ENCODE measurements at places on chromosomes 6 and 20.

DNA sequence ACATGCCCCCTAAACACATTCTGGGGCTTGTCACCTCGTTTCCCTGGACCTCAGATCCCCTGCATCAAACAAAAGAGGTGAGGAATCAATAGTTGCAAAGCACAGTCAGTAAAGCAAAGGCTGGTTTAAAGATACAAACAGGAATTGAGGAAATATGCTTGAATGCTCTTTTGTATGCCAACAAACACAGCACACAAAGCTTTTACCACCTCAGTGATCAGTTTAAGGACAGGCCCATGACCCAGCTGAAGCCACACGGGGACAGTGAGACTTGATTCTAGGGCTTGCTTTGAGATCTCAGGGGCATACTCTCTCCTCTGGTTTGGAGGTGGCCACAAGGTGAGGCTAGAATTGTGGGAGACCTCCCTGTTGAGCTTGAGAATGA, 182.9 kb upstream of the CST7 start:
- DNase-seq: no peak

DNA sequence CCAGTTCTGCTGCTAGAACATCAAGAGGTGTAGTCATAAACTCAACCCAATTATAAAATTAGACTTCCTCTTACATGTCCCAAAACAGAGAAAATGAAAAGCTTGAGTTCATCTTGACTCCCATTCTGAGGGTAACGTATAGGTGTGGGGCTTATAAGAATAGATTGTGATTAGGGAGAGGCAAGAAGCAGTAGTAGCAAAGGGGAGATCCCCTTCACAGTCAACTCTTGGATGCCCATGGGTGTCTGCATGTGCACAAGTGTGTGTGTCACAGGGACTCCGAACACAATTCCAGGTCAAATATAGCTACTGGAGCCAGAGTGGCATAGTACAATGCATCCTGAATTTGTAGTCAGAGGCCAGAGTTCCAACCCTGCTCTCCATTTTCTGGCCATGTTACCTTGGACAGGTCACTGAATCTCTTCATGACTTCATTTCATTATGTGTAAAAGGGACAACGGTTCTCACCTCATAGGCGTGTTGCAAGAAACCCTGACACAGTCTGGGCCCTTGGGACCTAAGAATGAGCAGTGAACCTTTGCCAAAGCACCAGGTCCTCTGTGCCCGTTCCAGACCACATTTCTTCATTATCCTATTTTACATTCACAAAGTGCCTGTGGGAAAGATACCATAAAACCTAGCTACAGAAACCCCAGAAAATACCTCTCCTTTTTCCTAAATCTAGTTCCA, 11.8 kb downstream of the GSTA4 start:
- no peak for DNase-seq

DNA sequence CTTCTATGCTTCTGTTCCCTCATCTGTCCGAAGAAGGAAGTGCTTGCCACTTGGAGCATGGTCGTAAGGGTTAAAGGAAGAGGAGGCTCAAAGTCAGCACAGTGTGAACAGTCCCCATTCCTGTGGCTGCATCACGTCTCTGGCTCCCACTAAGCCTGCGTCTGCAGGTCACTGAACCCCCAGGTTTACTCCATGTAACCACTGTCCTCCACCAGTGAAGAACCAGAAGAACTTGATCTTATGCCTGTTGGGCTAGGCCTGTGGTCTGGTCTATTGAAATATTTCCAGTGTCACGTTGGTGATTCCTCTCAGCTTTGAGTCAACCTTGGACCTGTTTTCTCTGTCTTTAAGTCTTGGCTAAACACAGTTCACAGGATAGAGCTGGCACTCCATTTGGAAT, 45.9 kb upstream of the SCP2D1 start:
- DNase-seq: no peak

GRCh38 chr6:422433-423054, 31.0 kb downstream of the IRF4 start:
- peak; percentile 98 for DNase-seq

DNA sequence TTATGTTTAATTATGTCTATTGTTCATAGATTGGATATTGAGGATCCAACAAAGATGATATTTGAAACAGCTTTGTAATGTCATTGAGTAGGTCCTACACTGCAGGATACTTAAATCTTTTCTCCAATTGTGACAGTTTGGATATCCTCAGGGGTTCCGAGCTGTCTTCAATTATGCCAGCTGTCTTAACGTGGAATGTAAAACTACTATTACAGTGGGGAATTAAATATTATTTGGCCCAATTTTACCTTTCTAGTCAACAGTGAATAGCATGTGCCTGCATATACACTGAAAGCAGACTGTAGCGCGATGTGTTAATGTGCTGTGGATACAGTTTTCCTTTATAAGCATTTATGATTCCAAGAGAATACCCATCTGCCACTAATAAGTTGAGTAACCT, 156.9 kb downstream of the GRIK2 start:
- DNase-seq: no peak

GRCh38 chr6:2713473-2714110, 37.1 kb downstream of the MYLK4 start:
- no peak for DNase-seq

- DNase-seq: peak; percentile 36
These were observed 164.5 kb downstream of the MOXD1 start for GRCh38 chr6:132236744-132237143.

DNA sequence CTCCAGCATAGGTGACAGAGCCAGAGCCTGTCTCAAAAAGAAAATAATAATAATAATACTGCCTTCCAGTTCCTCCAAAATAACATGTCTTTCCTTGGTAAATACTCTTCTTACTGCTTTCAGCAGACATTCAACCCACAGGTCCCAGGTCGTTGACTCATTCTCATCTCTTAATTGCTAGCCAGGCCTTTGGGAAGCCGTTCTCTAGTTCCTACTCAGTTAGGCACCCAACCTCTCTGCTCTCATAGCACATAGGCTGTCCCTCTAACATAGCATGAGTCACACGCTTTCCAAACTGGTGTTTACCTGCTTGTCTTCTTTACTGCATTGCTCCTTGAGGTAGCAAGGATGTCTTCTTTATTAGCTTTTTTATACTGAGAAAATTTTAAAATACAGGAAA, 98.8 kb downstream of the LAMA2 start:
- DNase-seq: no peak

DNA sequence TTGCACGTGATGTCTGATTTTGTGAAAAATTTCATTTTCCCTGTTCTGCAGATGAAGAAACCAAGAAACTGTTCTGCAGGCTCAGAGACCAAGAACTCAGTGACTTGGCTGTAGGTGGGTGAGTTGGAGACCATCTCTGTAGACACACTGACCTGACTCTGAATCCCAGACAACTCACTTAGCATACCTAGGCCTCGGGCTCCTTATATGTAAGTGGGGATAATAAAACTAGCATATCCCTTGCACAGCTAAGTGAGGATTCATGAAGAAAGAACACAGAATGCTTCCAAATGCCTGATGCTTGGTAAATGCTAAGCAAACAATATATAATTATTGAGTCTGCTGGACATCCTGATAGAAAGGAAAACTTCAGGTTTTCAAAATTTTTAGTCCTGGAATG, 70.8 kb downstream of the B3GAT2 start:
- DNase-seq: no peak

DNA sequence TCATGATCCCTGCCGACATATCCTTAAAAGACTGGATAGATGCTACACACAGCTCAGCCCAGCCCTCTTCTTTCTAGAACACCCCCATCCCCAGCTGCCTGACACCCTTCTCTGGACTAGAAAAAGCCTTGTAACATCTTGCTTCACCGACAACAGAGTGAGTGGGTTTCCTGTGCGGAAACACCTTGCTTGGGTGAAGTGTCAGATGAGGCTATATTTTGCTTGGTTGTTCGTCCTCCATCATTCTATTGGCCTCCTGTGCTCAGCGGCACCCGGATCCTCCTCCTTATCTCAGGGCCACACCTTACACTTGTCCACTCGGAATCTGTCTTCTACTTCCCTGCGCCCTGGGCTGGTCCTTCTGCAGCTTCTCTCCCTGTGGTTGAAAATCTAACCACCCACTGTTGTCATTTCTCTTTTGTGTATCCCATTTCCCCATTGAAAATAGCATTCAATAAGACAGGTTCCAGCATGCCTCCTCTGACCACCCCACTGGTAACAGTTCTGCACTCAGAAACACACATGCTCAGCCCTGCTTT, 101.3 kb upstream of the MLN start:
- no peak for DNase-seq

- no peak for DNase-seq
These were observed 111.2 kb upstream of the PTPN1 start for GRCh38 chr20:50398821-50399554.

DNA sequence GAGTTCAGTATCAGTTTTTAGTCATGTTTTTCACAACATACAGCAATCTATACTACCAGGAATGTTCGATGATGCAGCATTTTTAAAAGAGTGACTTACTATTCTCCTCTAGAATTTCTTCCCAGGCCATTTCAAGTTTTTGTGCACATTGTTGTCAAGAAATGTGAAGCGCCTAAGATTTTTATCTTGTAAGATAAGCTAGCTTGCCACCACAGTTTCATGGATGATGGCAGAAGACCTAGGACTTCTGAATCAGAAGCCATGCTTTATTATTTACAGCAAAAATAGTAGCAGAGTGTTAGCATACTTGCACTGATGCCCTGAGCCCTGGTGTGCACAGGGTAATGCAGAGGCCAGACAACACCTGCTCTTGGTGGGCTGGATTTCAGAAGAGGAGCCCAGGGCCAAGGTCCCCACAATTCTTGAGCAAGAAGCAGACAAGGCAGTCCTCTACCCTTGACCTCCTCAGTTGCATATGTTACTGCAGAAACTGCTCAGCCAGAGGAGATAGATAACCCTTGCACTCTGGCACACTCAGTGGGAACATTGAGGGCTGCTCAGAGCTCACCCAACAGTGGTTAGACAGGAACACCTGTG, 99.2 kb downstream of the QKI start:
- DNase-seq: no peak

GRCh38 chr20:63484236-63484635, 11.8 kb upstream of the KCNQ2 start:
- DNase-seq: no peak

- DNase-seq: peak; percentile 40
These were observed 97.4 kb downstream of the PLCB4 start for GRCh38 chr20:9166153-9166780.

- no peak for DNase-seq
These were observed 90.6 kb downstream of the QKI start for GRCh38 chr6:163504984-163505640.

- no peak for DNase-seq
These were observed 186.1 kb upstream of the SUPT3H start for GRCh38 chr6:45563844-45564243.

GRCh38 chr6:96246563-96246962, 230.8 kb downstream of the FUT9 start:
- no peak for DNase-seq

- DNase-seq: no peak
These were observed 1.4 kb downstream of the C6orf15 start for GRCh38 chr6:31110825-31111582.

DNA sequence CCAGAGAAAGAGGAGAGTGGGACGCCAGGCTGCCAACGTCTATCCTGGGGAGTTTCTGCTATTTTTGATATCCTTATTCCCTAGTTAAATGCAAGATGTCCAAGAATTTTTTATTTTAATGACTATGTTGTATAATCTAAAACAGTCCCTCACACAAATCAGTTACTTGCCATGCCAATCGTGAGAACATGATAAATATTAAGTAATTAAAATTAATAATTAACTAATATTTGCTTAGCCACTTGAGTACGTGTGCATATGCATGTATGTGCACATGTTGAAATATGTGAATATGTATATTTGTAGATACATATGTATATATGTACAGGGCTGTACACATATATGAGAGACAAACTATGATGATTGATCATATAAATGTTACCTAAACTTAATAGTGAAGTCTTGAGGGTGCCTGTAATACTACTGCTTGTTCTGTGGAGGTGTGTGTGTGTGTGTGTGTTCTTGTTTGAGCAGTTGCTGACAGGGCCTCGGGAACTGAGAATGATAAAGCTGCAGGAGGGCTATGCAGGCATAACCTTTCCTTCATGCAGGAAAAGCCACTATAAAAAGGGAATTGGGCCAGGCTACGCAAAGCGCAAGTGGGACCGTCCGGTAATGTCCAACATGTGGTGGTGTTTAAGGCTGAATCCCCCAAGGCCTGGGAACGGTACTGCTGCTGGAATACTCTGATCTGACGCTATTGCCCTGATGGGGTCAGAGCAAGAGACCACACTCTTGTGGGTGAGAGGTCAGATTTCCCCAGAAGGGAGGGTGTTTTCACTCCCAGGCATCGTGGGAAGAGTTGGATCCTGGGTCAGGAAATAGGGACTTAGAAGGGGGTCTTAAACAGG, 148.3 kb upstream of the TBX18 start:
- DNase-seq: no peak

GRCh38 chr6:127352524-127352923, 9.1 kb upstream of the ECHDC1 start:
- no peak for DNase-seq

GRCh38 chr20:62760856-62761758, 35.2 kb upstream of the MRGBP start:
- DNase-seq: no peak

- DNase-seq: peak; percentile 55
These were observed at the start of gene VSTM2L for GRCh38 chr20:37902504-37903313. Gene VSTM2L, plus strand, starts transcription at chr20:37903127. Its CDS starts 224 bp downstream, at chr20:37903351.

- DNase-seq: no peak
These were observed 158.1 kb downstream of the SOX4 start for GRCh38 chr6:21751608-21752007.

- no peak for DNase-seq
These were observed 53.5 kb downstream of the RREB1 start for GRCh38 chr6:7161253-7161623.

DNA sequence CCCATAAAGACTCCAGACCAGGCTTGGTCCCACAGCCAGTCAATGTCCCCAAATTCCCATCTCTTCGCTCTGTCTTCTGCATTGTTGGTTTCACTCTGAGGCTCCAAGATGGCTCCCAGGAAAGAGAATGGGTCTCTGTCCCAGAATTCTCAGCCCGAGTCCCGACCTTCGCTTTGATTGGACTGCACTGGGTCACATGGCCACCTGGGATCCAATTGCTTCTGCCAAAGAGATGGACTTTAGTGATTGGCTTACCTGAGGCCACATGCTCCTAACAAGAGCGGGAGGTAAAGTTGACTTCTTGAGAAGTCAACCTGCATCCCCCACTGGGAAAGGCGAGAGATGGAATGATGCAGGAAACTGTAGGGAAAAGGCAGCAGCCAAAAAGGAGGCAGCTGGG, 104.7 kb upstream of the PMEPA1 start:
- no peak for DNase-seq

GRCh38 chr20:51416532-51417249, 125.8 kb downstream of the NFATC2 start:
- no peak for DNase-seq

DNA sequence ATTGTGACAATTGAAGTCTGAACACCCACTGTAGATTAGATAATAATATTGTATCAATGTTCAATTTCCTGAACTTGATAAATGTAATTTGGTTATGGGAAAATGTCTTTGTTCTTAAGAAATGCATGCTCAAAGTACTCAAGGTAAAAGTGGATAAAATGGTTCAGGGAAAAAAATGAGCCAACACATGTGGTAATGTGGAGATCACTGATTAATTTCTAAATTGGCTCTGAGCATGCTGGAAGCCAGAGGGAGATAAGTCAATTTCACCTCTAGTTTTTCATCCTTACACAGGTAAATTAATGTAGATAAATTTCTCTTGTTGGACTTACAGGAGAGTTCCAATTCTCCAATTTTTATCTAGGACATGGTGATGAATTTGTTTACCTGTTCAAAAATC, 8.0 kb upstream of the COMMD7 start:
- DNase-seq: no peak
